Right renal pelvis (tissue), 4 donors: ENCODE measurements at places on chromosomes 6 and 20.

DNA sequence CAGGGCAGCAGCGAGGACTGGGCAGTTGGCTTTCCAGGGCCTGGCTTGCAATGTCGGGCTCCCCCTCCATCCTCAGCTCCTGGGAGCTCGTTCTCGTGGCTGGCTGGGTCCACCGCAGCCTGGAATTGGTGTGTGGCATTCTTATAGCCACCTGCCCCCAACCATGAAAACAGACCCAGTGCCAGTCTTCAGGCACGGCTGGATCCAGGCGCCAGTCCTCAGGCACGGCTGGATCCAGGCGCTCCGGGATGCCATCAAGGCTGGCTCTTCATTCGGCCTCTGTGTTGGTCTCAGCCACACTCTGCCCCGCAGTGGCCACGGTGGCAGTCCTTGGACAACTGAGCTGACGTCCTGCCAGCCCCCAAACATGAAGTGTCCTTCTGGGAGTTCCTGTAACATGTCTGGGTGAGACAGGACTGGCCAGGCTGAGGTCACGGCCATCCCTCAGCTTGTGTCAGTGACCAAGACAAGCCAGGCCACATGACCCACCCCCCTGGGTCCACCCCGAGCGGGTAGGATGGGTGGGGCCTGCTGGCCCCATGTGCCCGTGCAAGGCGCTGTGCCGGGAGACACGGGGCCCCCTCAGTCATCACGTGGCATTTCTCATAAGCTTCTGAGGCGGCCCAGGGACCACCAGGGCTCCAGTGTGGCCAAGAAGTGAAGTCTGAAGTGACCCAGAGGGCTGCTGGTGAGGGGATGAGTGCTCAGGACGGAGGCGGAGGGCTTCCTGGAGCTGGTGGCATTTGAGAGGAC lies 99.0 kb downstream of the TAF4 start:
- no peak for DNase-seq

GRCh38 chr6:140208286-140208685 lies 833.8 kb upstream of the CITED2 start:
- DNase-seq: no peak

DNA sequence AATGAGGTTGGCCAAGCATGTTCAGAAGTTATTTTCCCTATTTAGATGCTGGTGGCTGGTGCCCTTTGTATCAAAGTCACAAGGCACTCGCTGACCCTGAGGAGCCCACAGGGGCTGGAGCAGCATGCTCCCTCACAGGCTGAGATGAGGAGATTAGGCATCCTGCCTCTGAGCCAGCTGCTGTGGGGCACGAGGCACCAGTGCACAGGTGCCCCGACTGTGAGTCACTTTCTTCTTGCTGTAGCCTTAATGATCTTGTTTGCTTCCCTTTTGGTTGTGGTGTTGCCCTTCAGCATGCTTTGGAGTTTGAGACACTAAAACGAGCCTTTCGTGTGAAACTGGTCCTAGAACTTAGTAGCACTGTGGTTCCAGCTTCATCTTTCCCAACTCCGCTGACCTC lies 4.3 kb downstream of the PSMG4 start:
- DNase-seq: no peak

- no peak for DNase-seq
Observed at GRCh38 chr6:13436399-13437217, 50.8 kb downstream of the GFOD1 start.

- no peak for DNase-seq
Observed at GRCh38 chr20:53692465-53693067, 98.9 kb upstream of the ZNF217 start.

- DNase-seq: no peak
Observed at GRCh38 chr6:39822846-39823815, 31.0 kb downstream of the DAAM2 start.

DNA sequence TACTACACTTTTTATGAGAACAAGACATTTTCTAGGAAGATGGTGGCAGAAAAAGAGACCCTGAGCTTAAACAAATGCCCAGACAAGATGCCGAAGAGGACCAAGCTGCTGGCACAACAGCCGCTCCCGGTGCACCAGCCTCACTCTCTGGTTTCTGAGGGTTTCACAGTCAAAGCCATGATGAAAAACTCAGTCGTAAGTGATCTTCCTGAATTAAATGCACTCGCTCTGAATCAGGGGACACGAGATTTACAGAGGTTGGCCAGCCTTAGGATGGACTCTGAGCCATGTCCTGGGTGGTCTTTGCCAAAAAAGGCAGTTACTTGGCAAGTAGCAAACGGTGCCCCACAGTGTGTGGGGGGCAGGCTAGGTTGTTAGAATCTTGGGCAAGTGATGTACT lies 423 bp downstream of the PACRG start:
- no peak for DNase-seq

GRCh38 chr6:110491644-110492317 lies 15.4 kb upstream of the SLC22A16 start:
- peak; percentile 39 for DNase-seq

DNA sequence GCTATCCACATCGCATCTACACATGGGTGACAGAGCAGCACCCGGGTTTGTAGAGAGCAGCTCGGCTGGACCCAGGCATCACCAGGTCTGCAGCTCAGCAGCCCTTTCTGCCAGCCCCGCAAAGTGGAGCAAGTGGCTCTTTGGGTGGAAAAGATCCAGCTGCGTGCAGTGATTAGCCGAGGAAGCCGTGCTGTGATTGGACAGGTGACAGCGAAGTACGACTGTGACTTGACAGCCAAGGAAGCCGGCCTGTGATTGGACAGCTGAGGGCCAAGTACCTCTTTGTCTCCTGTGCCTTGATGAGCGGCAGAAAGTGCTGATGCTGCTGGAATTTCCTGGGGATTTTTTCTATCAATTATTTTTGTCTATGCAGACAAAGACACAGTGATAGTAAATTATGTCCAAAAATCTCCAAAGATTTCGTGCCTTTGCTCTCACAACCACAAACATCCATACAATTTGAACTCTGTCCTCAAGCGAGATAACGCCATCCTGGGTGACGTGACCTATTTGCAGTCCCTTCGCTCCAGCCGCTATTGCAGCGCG lies 62.3 kb upstream of the GPR31 start:
- no peak for DNase-seq

DNA sequence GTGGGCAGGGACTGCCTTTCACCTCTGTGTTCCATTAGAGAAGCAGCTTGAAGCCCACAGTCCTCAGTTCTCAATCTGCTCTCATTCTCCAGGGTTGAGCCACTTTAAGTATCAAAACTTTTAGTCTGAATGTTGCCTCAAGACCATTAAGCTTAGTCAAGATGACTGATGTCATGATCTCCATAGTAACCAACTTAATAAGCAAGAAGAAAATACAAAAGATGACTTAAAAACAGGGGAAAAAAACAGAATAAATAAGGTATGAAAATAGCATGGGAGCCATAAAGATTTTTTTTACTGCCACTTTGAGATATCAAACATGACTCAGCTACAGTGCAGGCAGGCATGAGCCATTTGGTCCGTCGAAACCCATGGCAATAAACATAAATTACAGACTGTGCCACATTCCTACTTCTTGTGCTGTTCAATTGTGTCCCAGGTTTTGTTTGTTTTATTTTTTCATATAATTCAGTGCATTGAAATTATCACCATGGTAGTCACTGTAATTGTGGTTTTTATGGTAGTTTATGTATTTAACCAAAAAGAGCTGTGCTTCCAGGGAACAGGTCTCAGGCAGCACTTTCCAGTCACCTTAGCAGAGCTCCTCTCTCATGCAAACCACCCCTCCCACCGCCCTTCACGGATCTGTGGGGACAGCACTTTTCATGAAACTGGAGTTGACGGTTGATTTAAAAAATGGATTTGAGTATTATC lies 156.5 kb upstream of the INSM1 start:
- DNase-seq: no peak

- DNase-seq: peak; percentile 25
Observed at GRCh38 chr6:79947191-79948186, at the start of gene ELOVL4. Gene ELOVL4, minus strand, starts transcription at chr6:79947553. Its CDS starts 274 bp downstream, at chr6:79947279.

DNA sequence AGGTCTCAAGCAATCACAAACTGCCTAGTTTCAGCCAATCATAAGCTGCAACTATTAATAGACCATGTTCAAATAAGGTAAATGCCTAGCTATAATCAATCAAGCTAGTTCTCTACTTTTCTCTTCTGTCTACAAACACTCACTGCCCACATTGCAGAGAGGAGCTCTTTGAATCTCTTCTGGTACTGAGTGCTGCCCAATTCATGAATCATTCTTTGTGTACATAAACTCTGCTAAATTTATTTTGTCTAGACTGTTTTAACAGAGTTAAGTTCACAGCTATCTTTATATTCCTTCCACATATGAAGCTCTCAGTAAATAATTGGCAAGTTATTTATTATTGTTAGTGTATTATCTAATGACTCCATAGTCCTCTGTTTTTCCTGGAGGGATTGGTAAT lies 411.0 kb downstream of the EPHA7 start:
- no peak for DNase-seq

DNA sequence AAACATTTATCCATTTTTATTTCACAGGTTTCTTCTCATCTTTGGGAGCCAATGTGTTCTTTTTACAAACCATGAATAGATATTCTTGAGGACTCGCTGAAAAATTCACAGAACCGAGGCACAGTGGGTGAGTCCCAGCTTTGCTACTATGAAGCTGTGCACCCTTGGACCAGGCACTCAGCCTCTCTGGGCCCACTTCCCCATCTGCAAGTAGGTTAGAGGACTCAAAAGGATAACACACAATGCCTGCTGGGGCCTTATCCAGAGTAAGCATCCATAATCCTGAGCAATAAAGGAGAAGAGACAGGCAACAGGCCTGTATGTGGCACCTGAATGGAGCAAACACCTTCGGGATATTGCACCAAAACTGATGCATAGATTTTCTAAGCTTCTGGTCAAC lies 153.3 kb downstream of the PREX1 start:
- no peak for DNase-seq

- DNase-seq: no peak
Observed at GRCh38 chr6:112343977-112344376, 3.2 kb upstream of the RFPL4B start.

- DNase-seq: no peak
Observed at GRCh38 chr20:36121981-36122930, 32.3 kb upstream of the EPB41L1 start.

DNA sequence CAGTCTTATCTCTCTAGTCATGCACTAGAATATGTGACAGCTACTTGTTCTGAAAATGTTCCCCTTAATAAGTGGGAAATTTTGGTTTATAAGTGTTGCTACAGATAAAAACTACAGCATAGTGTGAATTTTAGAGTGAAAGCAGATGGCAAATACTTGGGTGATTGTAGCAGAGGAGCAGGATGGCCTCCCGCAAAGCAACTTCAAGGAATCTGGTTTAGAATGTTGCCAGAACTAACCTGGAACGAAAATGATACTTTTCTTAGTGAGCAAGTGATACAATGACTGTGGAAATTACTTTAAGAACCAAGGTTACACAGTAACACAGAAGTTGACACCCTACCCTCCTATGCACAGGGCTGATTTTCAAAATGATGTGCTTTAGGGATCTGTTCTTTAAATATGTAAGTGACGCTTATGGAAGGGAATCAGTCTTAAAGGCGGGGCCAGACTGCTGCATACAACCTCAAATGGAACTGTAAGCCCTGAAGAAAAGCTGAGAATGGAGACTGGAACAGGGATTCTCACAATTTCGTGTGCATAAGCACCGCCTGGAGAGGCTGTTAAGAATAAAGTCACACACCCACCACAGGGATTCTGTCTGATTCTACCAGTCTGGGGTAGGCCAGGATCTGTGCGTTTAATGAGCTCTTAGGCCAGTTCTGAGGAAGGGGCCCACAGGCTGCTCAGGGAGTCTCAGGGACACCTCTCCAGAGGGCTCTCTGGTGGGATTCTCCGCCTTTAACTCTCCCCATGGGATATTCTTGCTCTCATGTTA lies 97.9 kb downstream of the FYN start:
- DNase-seq: no peak

GRCh38 chr6:81606965-81607381 lies 145.5 kb downstream of the TENT5A start:
- DNase-seq: no peak

- no peak for DNase-seq
Observed at GRCh38 chr6:129501740-129502660, 208.0 kb downstream of the ARHGAP18 start.

- DNase-seq: no peak
Observed at GRCh38 chr6:119683031-119683430, 333.5 kb upstream of the MAN1A1 start.

DNA sequence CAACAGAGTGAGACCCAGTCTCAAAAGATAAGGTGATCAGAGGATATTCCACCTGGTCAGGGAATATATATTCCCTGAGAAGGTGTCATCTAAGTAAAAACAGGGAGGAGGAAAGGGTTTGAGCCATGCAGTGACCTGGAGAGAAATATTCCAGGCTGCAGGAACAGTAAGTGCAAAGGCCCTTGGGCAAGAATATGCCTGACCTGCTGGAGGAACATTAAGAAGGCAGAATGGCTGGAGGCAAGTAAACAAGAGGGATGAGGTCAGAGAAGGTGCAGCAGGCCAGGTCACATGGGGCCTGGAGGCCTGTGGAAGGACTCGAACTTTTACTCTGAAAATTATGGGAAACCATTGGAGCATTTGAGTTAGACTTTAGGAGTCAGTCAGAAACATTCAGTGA lies 6.7 kb downstream of the DEF6 start:
- DNase-seq: no peak
